ENCODE measurements at places on chromosomes 11 and 22. TPM values are rescaled to one million over a fixed set of nuclear protein-coding genes. Genes with fewer than 3 reads are reported as not detected.

Gene DCPS
- total RNA-seq: 18.1 TPM

Gene RGL4
- 22.1 TPM for total RNA-seq

Gene PCNX3
- 61.3 TPM for total RNA-seq

Gene SLC37A2
- not detected for total RNA-seq

Gene F2
- total RNA-seq: not detected

Gene MS4A6A
- total RNA-seq: 1.3 TPM

Gene RIMBP3B
- not detected for total RNA-seq

Gene BTG4
- total RNA-seq: not detected

Gene NEFH
- 0.32 TPM for total RNA-seq

DNA sequence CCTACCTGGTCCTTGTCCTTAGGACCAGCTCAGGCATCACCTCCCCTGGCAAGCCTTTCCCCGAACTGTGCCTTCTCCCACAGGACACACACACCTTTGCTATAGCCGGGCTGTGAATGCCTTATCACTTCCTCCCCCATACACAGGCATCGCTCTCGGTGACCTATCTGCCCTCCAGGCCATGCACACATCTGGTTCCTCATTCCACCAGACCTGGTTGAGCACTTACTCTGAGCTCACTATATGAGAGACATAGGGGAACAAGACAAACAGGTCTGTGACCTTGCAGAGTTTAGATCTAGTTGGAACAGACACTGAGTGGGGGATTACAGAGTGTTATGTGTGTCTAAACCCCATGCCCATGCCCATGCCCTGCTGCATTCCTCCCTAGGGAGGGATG lies 3.1 kb upstream of the BCR start:
- peaks cover 30% of the 10 kb centered on the region for H3K4me1 ChIP-seq
- no peak overlapping the region for H3K4me3 ChIP-seq
- no peaks in the 10 kb centered on the region for H3K36me3 ChIP-seq
- DNase-seq: no peak
- no peaks in the 10 kb centered on the region for H3K27me3 ChIP-seq

GRCh38 chr22:31530823-31531195 lies 34.5 kb downstream of the SFI1 start:
- H3K27ac ChIP-seq: no peak overlapping the region
- no peak overlapping the region for H3K4me3 ChIP-seq
- DNase-seq: no peak
- H3K27me3 ChIP-seq: no peaks in the 10 kb centered on the region
- H3K36me3 ChIP-seq: peaks cover 48% of the 10 kb centered on the region
- peaks cover 5% of the 10 kb centered on the region for H3K4me1 ChIP-seq

DNA sequence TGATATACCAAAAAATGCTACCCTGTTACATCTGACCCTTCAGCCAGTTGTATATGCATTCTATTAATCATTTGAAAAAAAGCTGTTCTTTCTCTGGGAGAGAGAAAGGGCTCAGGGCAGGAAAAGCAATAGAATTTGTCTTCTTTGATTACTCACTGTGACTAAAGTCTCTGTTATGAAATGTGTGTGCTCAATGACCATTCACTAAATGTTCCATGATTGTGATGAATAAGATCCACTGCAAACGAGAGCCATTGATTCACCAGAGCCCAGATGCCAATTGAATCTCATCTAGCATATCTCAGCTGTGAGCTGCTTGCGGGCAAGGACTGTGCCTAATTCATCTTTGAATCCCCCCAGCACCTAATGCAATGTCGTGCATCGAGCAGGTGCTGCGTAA lies 184.3 kb downstream of the OPCML start:
- no peak for DNase-seq
- no peak overlapping the region for H3K4me3 ChIP-seq
- no peaks in the 10 kb centered on the region for H3K4me1 ChIP-seq

- peak overlapping the region; percentile 92 for H3K4me3 ChIP-seq
- H3K27me3 ChIP-seq: no peaks in the 10 kb centered on the region
- peak overlapping the region; percentile 93 for H3K27ac ChIP-seq
- DNase-seq: no peak
These were observed 3.2 kb downstream of the TAF1D start for GRCh38 chr11:93737904-93738612.

DNA sequence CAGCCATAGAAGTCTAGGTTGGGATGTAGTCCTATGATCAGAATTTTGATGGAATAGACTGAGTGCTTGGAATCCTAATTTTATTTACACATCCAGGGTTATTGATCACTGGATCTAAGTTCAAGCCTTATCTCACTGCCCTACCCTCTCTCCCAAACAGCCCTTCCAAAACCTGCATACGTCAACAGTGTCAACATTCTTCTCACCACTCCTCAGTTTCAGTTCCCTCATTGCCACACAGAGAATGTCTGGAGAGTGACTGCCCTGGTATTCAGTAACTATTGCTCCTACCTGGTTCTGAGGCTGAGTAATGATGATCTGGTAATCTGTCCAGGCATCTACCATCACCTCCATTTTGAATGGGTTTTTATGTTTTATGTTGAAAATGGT lies 60.0 kb downstream of the GLYATL1 start:
- no peak overlapping the region for H3K27ac ChIP-seq
- H3K27me3 ChIP-seq: peaks cover 4% of the 10 kb centered on the region
- no peak overlapping the region for H3K4me3 ChIP-seq
- H3K36me3 ChIP-seq: no peaks in the 10 kb centered on the region
- DNase-seq: no peak

DNA sequence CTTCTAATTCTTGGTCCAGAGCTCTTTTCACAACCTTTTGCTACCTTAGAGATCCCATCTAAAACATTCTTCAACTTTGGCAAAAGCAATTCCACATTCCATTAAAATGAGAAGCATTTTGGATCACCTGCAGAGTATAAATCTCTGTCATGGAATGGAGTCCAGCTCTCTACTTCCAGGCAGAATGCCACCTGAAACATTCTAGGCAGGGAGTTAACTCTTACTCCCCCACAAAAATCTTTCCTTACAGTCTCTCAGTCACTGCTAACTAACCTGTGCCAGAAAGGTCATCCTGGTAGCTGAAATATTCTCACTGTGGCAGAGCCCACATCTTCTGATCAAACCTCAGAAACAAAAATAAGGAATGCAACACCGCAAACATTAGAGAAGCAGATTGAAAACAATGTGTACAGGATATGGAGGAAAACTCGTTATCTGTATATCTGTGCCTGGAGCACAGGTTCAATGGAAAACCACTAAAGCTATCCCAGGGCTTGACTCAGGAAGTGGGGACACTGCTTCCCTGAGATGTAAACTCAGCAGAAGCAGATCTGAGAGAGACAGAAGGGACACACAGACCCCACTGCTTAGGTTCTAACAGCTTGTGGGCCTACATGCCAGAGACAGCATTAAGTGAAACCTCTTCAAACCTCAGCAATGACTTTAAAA lies 78.9 kb downstream of the KCNC1 start:
- no peak overlapping the region for H3K27ac ChIP-seq
- H3K4me3 ChIP-seq: no peak overlapping the region
- H3K36me3 ChIP-seq: no peaks in the 10 kb centered on the region
- H3K27me3 ChIP-seq: no peaks in the 10 kb centered on the region

GRCh38 chr11:57424137-57424791 lies 2.7 kb downstream of the SLC43A3 start:
- peak overlapping the region; percentile 78 for H3K27ac ChIP-seq
- no peak for DNase-seq
- peaks cover 36% of the 10 kb centered on the region for H3K4me1 ChIP-seq
- H3K4me3 ChIP-seq: peak overlapping the region; percentile 66
- no peaks in the 10 kb centered on the region for H3K27me3 ChIP-seq
- H3K36me3 ChIP-seq: peaks cover 9% of the 10 kb centered on the region

DNA sequence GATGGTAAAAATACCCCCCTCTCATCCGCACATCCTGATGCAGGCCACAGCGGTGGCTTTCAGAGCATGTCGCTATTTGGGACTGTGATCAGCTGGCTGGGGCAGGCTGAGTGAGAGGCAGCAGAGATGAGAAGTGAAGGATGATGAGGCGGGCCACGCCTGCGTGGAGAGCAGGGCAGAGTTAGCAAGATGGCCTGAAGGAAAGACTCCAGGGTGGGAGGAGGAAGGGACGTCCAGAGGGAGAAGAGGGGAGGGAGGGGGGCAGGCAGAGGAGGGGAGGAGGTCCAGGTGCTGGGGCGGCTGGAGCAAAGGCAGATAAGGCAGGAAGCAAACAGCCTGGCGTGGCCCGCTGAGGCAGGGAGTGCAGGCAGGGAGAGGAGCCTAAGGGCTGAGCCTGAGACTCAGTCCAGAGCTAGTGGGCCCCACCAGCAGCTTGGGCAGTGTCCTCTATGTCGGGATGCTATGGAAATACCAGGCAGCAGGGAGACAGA lies 29.1 kb downstream of the LRFN4 start:
- no peak overlapping the region for H3K27ac ChIP-seq
- H3K36me3 ChIP-seq: no peaks in the 10 kb centered on the region
- no peak overlapping the region for H3K4me3 ChIP-seq
- no peaks in the 10 kb centered on the region for H3K27me3 ChIP-seq
- DNase-seq: no peak

DNA sequence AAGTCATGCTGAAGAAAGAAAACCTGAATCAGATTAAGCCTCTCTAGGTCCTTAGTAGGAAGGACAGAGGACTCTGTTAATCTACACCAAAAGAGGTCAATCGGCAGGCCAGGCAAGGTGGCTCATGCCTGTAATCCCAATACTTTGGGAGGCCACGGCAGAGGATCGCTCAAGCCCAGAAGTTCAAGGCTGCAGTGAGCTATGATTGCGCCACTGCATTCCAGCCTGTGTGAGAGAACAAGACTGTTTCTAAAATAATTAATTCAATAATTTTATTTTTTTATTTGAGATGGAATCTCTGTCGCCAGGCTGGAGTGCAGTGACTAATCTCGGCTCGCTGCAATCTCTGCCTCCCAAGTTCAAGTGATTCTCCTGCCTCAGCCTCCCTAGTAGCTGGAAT lies 4.5 kb downstream of the XRCC6 start:
- H3K27ac ChIP-seq: no peak overlapping the region
- H3K27me3 ChIP-seq: no peaks in the 10 kb centered on the region
- no peak for DNase-seq
- no peak overlapping the region for H3K4me3 ChIP-seq

- peaks cover 4% of the 10 kb centered on the region for H3K27me3 ChIP-seq
- no peak for DNase-seq
- no peaks in the 10 kb centered on the region for H3K4me1 ChIP-seq
- H3K4me3 ChIP-seq: no peak overlapping the region
- H3K27ac ChIP-seq: no peak overlapping the region
- no peaks in the 10 kb centered on the region for H3K36me3 ChIP-seq
These were observed 102.7 kb upstream of the BIRC3 start for GRCh38 chr11:102214623-102215022.

DNA sequence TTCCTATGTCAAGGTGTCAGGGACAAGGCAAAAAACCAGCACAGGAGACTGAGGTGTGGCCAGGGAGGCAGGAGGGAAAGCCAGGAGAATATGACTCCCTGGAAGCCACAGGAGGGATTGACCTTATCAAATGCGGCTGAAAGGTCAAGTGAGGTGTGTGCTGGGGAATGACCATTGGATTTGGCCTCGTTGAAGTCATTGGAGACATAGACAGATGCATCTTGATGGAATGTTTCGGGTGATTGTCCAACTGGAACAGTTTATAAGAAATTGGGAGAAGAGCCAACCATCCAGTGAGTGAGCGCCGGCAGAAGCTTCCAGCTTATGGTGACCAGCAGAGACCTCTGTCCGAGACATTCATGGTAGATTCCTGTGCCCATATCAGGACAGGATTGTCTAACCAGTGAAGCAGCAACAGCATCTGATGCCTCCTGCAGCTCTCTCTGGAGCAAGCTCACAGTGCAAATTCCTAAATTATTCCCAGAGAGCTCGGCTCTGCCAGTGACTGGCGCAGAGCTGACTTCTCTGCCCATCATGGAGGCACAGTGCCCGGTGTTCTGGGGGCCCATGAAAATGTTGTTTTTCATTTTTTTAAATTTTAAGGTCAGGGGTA lies 95.4 kb downstream of the MYO18B start:
- no peak overlapping the region for H3K27ac ChIP-seq
- H3K4me3 ChIP-seq: no peak overlapping the region
- DNase-seq: no peak
- no peaks in the 10 kb centered on the region for H3K27me3 ChIP-seq
- H3K4me1 ChIP-seq: no peaks in the 10 kb centered on the region
- H3K36me3 ChIP-seq: no peaks in the 10 kb centered on the region

DNA sequence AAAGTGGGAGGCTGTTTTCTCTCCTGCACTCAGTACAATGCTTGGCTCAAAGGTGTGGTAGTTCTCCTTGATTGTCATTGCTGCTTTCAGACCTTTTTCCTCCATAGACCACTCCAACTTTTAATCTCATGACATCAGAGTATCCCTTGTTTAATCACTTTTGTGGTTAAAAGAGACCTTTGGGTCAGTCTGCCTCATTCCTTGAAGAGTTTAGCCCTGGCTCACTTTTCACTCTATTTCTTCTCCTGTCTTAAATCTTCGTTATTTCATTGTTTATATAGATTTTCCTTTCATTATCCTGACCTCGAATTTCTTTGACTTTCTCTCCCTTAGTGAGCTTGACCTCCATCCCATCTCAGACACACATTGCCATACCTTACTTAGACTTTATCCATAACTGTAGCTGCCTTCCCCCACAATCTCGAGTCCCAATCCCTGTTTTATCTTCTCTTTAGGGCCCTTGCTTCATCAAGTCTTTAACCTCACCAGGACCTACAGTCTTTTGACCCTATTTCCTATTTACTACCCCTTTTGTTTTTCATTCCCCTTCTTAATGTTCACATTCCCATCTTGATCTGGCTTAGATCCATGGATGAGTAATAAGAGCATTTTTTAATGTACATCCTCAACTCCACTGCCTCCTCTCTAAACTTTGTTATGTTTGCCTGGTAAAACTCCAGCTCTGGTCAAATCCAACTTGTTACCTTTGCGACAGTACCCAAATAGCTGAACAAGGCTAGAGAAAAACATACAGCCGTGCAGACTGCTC lies 9.5 kb downstream of the ATXN10 start:
- H3K27me3 ChIP-seq: no peaks in the 10 kb centered on the region
- no peaks in the 10 kb centered on the region for H3K36me3 ChIP-seq
- no peak overlapping the region for H3K4me3 ChIP-seq
- DNase-seq: no peak
- H3K4me1 ChIP-seq: peaks cover 26% of the 10 kb centered on the region

DNA sequence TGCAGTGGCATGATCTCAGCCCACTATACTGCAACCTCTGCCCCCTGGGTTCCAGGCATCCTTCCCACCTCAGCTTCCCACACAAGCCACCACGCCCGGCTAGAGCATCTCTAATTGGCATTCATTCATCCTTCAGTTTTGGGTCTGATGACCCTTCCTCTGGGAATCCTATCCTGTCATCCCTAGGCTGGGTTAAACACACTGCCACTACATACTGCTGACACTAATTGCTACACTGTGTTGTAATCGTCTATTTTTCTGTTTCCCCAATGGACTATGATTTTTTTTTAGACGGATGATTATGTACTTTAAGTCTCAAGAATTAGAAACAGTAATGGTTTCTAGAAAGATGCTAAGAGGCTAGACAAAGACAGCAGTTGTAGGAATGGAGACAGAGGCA lies 62.8 kb downstream of the DEUP1 start:
- no peaks in the 10 kb centered on the region for H3K36me3 ChIP-seq
- H3K4me3 ChIP-seq: no peak overlapping the region
- H3K27me3 ChIP-seq: no peaks in the 10 kb centered on the region
- no peak for DNase-seq

GRCh38 chr11:285894-286220 lies 3.1 kb upstream of the PGGHG start:
- DNase-seq: no peak
- peaks cover 7% of the 10 kb centered on the region for H3K27me3 ChIP-seq
- H3K4me3 ChIP-seq: no peak overlapping the region
- no peaks in the 10 kb centered on the region for H3K36me3 ChIP-seq
- H3K27ac ChIP-seq: no peak overlapping the region
- H3K4me1 ChIP-seq: peaks cover 41% of the 10 kb centered on the region

All from CD4-positive, CD25-positive, alpha-beta regulatory T cell (primary cell).